EH (cell line): ENCODE measurements at places on chromosomes 6 and 20.

GRCh38 chr6:15464211-15464725 lies 198.6 kb downstream of the DTNBP1 start:
- peak; percentile 39 for DNase-seq

DNA sequence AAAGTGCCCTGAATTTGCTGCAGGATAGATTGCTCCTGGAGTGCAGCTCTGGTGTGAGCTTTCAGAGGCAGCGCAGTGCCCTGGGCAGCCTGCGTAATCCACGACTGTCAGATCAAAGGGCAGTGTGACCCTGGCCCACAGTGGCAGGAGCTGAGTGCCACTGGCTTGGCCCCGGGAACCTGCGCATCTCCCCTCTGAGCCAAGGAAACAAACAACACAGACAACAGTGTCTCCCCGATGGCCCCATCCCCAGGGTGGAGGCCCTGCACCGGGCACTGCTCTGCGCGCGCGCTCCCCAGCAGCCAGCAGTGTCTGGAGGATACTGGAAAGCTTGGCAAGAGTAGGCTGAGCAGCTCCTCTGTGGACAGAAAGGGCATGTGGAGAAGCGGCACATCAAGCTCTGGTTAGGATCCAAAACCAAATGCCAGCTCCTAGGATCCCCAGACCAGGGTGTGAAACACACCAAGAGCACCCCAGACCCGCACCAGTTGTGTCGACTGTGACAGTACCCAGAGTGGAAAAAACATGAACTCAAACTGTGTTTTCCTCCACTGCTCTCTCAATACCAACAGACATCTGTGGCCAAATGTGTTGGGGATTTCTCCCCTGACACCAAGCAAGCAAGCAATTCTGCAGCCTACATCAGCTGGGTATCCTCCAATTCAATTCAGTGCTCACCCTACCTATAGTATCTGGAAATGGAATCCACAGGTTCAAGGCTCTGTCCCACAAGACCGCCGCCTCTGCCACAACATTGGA lies 26.7 kb downstream of the RBCK1 start:
- DNase-seq: no peak

- no peak for DNase-seq
These were observed 22.6 kb downstream of the MTHFD1L start for GRCh38 chr6:150887978-150888563.

DNA sequence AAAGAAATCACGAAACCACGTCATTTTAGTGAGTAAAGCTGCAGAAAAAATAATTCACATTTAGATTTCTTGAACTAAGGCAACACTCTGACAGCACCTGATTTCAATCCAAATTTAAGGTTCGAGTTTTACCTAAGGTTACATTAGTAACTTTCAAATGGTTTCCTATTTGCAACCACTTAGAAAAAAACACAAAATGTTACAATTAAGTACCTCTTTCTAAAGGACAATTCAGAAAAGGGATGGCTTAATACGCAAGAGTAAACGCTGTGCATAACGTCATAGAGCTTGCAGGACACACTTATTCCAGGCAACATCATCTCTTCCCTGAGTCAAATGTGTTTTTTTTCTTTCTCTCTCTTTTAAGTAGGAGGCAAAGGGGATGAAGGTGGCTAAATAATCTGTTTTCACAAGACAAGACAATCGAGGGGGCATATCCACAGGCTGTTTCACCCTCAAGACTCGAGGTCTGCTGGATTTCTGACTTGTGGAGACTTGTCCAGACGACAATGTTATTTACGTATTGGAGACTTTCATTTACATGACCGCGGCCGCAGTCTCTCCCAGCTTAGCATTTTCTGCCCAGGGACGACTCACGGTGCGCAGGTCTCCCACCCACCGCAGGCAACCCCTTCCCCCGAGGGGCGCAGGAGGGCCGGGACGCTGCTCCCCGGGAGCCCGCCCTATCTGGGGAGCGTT lies 86.0 kb downstream of the SESN1 start:
- peak; percentile 53 for DNase-seq

- peak; percentile 16 for DNase-seq
These were observed 49.1 kb upstream of the PLCB1 start for GRCh38 chr20:8082989-8083388.

DNA sequence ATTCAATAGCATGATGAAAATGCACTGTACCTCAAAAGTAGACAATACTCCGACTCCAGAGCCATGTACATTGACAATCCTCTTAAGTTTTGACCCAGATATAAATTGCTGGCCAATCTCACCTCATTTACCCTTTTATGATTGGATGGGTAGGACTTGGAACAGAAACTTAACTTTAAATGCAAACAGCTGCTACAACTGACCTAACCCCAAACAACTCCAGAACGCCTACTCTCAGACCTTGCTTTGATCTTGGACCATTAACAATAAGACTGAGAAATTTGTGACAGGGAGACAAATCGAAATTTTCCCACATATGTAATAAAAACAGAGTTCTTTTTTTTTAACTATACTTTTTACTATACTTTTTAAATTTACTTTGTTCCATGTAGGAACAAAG lies 200.5 kb upstream of the MCHR2 start:
- no peak for DNase-seq

GRCh38 chr20:36526521-36527011 lies 14.8 kb upstream of the MYL9 start:
- no peak for DNase-seq

GRCh38 chr6:80182308-80182707 lies 75.8 kb downstream of the BCKDHB start:
- DNase-seq: peak; percentile 72

- DNase-seq: no peak
These were observed 92.9 kb downstream of the RPS12 start for GRCh38 chr6:132907231-132907630.

- DNase-seq: no peak
These were observed 4.2 kb downstream of the CLIC5 start for GRCh38 chr6:46011188-46012085.

GRCh38 chr6:136282906-136283305 lies 6.7 kb downstream of the BCLAF1 start:
- no peak for DNase-seq

DNA sequence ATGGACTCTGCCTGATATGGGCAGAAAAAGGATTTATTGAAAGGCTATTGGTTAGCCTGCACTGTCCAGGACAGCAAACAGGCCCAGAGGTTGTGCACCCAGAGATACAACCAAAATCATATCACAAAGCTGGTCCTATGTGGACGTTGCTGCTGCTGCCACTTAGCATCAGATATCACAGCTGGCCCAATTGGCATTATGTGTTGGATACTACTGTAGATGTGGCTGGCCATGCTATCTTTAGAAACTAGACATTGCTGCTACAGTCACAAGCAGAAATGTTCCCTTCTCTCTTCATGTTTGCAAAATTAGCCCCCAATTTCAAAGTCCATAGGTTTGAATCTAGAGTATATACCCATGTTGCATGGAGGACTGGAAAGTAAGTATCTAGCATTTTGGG lies 42.2 kb upstream of the CEP85L start:
- no peak for DNase-seq

DNA sequence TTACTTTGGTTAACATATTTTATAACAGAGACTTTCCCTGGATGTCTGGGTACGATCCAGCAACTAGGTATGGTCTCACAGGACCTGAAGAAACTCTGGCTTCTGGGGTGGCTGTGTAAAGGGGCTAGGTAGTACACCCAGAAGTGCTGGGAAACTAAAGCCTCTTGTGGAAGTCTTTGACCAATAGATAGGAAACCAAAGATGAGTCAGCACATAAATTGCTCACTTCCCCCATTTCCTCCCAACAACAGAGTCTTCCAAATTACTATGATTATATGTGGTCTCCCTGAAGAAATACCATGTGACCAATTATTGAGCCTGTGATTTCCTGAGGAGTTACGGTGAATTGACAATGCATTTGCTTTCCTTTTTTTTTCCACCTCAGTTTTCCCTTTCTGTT lies 26.8 kb upstream of the TBX18 start:
- peak; percentile 49 for DNase-seq

DNA sequence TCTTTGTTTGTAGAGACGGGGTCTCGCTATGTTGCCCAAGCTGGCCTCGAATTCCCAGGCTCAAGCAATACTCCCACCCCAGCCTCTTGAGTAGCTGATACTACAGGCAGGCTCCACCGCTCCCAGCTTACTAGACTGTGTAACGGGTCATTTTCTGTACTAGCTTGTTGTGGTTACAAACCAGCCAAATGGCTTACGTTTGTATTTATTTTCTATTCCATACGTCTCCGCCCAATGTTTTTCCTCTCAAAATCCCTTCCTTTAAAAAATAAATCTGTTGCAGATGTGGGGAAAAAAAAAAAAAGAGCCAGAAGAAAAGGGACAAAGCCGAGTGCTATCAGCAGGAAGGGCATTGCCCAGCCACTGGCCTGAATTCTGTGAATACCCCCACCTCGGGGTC lies 41.6 kb downstream of the PRND start:
- no peak for DNase-seq

DNA sequence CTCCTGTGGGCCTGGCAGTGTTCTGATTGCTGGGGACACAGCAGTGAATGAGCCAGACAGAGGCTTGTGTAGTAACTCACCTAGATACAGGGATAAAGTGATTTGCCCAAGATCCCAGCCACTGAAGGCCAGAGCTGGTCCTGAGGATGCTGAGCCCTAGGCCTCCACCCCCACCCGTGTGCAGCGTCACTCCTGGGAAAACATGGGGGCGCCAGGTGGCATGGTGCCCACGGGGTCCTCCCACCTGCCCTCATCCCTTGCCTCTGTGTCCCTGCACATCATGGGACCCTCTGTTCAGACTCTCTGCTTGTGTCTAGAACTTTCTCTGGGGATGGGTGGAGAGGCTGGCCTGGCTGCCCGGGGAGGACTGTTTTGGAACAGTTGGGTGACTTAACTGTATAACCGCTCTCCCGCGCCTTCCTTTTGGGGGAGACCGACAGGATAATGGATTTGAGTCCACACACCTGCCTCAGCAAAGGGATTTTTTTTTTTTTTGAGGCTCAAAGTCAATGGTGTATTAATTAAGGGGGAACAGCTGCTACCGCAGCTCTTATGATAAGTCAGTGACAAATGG lies 19.6 kb downstream of the LEMD2 start:
- no peak for DNase-seq

- DNase-seq: no peak
These were observed 23.7 kb downstream of the UBE2V1 start for GRCh38 chr20:50089140-50089786.

- DNase-seq: no peak
These were observed 168.4 kb downstream of the OR2B2 start for GRCh38 chr6:27743787-27744186.

DNA sequence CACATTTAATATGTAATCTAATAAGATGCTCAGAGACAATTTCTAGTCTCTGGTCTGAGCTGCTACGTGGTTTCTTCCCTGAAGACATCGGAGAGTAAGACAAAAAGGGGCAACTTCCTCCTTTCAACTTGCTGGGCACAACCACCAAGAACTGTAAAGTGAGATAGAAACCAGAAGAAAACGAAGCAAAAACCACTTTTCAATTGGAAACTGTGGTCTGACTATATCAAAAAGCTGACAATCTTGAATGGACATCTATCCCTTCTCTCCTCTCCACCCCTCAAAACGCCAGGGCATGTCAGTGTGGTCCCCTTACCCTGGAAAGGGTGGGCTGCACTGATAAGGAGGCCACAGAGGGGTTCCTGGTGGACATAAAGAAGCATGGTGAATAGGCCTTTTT lies 269.1 kb downstream of the CD83 start:
- DNase-seq: no peak

GRCh38 chr6:166952567-166953486 lies 3.5 kb downstream of the RNASET2 start:
- no peak for DNase-seq

- DNase-seq: no peak
These were observed 12.8 kb downstream of the FKBP5 start for GRCh38 chr6:35675871-35676459.

DNA sequence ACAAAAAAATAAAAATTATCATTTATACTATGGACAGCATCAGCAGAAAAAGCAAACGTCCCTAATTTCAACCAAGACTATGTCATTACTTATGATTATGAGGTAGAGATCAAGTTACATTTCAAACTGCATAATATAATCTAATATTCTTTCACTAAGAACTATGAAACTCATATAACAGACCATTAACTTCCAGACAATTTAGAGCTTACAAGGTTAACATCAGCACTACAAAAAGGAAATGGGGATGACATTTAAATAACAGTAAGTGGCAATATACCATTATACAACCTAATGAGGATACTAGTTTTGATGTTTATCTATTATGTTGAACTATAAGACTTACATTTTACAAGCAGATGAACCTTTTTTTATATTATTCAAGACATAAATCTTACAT lies 261.0 kb upstream of the THEMIS start:
- no peak for DNase-seq

DNA sequence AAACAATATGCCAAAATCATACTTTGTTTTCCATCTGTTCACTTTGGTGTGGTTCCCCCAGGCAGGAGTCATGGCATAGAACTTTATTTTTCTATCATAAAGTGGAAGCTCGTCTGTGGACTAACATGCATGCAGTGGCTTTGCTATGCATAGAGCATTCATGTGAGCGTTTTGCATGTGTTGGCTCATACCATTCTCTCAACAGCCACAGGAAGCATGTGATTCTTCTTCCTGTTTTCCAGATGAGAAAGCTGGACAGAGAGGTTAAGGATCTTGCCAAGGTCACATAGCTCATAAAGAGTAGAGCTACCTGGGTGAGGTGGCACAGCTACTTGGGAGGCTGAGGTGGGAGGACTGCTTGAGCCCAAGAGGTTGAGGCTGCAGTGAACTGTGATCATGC lies 123.4 kb upstream of the HDGFL1 start:
- no peak for DNase-seq

- DNase-seq: no peak
These were observed 218.8 kb upstream of the PREP start for GRCh38 chr6:105621564-105622175.

- DNase-seq: no peak
These were observed 11.7 kb downstream of the UST start for GRCh38 chr6:148758492-148758891.

GRCh38 chr6:78746457-78746856 lies 120.9 kb upstream of the IRAK1BP1 start:
- DNase-seq: peak; percentile 44

- DNase-seq: no peak
These were observed at the start of gene MPIG6B for GRCh38 chr6:31723245-31723979. Gene MPIG6B (plus strand): TSS chr6:31723373. CDS start chr6:31723384, 11 bp downstream.

GRCh38 chr20:13913131-13913530 lies 77.3 kb downstream of the SEL1L2 start:
- no peak for DNase-seq

GRCh38 chr6:10742251-10742650 lies 5.4 kb upstream of the TMEM14B start:
- no peak for DNase-seq

- peak; percentile 83 for DNase-seq
These were observed 99.9 kb downstream of the CAP2 start for GRCh38 chr6:17493286-17493685.
